ENCODE measurements at places on chromosomes 16 and 17.

DNA sequence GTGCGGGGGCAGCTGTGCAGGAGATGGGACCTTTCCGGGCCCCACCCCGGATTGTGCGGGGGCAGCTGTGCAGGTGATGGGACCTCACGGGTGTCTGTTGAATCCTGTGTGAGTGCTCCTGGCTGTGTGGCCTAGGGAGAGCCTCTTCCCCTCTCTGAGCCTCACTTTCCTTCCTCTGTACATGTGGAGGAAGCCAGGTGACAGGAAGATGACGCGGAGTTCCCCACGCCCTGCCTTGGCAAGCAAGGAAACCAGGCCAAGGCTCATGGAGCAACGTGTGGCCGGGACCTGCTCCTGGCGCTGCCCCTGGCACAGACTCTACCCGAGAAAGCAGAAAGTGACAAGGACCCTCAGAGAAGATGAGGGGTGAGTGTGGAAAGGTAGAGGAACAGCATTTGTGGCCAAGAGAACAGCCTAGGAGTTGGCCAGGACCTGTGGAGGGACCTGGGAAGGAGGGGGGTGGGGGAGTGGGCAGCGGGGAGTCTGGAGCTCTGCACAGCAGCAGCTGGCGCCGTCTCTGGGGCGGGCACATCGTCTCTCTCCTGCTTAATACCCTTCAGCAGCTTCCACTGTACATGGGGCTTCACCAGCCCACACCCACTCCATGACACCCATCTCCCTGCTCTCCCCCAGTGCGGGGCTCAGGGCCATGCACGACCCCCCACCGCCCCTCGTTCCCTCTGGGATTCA, 38.4 kb upstream of the PABPN1L start:
- DNase-seq = no peak

DNA sequence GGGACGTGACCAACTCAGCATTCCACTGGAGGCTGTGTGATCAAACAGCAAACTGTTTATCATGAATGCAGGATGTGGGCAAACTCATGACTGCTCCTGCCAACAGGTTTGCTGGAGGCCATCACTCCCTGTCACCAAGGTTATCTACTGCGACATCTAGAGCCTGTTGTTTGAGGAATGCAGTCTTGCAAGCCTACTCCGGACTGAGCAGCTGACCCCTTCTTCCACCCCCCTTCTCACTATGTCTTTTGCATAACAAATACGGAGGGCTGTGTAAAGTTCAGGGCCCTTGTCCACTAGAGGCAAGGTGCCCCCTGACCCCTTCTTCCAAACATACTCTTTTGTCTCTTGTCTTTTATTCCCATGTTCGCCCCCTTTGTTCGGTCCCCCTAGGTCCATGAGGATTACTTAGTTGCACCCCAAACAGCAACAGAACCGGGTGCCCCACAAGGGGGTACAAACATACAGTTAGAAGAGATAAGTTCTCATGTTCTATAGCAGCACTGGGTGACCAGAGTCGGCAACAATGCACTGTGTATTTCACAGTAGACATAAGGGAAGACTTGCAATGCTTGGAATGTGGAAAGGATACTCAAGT, 28.7 kb downstream of the MEAK7 start:
- DNase-seq = no peak

GRCh38 chr17:62008294-62008693, 56.8 kb downstream of the MED13 start:
- DNase-seq = no peak

DNA sequence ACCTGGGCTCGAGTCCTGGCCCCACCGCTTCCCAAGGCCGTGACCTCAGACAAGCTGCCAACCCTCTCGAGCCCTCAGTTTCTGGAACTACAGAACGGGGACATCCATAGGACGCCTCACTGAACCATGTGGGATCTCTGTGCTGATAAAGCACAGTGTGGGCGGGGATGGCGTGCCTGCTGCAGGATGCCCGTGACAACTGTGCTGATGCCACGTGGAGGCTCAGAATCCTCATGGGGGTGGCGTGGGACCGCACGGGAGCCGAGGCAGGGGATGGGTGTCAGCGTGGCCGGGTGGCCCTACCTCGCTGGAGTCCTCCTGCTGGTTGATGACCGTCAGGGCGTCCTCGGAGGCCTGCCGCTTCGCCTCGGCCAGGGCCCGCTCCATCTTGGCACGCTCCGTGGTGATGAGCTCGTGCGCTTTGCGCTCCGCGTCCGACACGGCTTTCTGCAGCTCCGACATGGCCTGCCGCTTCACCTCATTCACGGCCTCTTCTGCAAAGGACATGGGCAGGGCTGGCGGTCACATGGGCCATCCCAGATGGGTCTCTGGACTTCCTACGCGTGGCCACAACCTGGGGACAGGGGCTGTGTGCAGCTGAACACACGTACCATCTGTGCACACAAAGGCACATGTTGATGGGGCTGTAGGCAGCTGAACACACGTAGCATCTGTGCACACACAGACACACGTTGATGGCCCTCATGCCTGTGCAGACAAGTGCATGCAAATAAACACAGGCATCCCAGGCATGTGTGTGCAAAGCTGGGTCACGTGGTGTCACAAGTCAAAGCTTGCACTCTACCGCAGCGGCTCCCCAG, 12.7 kb upstream of the PABPN1L start:
- DNase-seq = no peak

DNA sequence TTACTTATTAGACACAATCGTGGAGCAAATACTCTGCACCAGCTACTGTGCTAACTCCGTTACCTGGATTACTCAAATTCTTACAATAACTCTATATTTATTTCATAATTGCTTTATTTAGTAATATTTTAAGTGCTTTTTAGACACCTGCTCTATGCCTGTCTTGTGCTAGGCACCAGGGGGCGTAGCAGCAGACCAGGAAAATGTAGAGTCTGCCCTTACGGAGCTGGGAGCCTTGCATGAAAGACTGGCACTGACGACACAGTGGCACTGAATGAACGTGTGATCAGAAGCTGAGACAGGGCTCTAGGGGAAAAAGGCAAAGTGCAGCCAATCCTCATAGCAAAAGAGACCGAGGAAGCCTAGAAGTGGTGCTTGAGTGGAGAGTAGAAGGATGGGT, 486.5 kb downstream of the CDH13 start:
- DNase-seq = no peak

DNA sequence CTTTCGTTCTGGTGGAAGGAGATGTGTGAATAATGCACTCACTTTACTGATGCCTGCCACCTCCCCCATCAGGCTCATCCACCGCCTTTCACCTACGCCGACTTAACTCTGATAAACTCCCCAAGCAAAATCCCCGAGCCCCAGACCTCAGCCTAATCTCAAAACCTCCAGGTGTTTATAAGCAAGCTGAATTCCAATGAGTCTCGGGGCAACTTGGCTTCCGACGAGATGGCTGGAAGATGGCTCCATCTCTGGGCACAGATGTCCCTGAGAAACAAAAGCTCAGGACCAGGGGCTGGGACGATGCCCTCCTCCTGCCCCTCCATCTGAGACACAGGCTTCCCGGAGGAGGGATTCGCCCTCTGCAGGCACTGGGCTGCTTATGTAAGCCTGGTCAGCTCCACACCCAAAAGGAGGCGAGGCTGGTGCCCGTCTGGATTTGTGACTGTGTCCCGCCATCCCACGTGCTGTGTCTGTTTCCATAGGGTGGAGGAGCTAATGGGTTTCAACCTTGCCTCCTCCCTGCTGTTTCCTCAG, 386.4 kb upstream of the TNRC6C start:
- DNase-seq = no peak

- no peak for DNase-seq
These were observed 14.8 kb upstream of the WFDC1 start for GRCh38 chr16:84279881-84280280.

- DNase-seq = no peak
These were observed 34.9 kb upstream of the MMD start for GRCh38 chr17:55456307-55457240.

- DNase-seq = no peak
These were observed 3.3 kb upstream of the VAC14 start for GRCh38 chr16:70804153-70804733.

DNA sequence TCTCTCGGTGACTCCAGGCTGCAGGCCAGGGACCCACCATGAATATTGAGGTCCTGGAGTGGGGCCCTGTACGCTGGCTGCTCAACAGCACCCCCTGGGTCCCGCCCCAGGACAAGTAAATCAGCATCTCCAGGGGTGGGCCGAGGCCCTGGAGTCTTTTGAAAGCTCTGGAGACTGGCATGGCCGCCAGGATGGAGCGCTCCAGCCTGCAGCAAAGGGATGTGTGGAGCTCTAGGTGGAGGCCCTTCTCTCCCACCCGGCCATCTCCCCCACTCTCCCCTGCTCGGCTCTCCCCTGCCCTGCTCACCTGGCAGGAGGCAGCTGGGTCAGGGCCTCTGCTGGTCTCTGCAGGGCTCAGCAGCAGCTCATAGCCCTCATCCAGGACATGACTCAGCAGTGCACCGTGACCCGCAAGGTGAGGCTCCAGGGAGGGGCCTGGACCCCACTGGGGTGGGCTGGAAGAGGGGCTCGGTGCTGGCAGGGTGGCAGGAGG, 16.6 kb downstream of the SGSH start:
- no peak for DNase-seq

DNA sequence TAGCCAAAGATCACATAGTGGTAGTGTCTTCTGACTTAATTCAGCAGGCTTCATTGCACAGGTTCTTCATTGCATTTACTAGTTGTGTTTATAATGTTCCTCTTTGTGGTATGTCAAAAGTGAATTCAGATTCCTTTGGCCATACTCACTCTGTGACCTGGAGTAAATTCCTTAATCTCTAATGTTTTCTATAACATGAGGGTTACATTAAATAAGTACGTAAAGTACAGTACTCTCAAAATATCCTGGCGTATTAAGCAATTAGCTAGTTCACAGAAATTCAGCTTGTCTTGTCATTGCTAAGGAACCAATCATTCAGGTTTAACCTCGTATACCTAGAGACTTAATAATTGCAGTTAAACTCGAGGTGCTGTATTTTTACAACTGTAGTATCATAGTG, 4.2 kb downstream of the RPS6KB1 start:
- no peak for DNase-seq

DNA sequence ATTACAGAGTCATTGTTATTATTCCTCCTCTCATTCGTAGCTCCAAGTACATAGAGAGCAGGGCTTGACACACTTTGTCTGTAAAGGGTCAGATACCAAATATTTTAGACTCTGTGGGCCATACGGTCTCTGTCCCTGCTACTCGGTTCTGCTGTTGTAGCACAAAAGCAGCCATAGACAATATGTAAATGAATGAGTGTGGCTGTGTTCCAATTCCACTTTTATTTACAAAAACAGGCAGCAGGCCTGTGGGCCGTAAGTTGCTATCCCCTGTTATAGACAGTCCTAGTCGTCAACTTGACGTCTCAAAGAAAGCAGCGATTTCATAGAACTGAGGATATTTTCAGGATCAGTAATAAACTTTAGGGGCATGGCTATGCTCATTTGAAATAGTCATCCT, 161.6 kb downstream of the MSI2 start:
- no peak for DNase-seq

GRCh38 chr16:54928411-54929089, 2.1 kb upstream of the IRX5 start:
- DNase-seq = peak; percentile 18

DNA sequence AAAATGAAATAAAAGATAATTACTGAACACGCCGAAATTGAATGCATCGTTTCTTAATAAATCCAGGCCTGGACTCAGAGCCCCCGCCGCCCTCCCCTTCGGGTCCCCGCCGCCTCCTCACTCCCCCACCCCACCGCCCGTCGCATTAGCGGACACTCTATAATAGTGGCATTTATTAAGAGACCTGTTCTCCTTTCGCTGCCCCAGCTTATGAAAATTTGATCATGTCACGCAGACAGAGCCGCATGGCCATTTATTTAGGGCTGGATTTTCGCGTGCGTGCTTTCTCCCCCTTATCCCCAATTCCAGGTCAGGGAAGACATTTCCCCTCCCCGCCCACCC, 6.3 kb upstream of the HOXB2 start:
- no peak for DNase-seq

DNA sequence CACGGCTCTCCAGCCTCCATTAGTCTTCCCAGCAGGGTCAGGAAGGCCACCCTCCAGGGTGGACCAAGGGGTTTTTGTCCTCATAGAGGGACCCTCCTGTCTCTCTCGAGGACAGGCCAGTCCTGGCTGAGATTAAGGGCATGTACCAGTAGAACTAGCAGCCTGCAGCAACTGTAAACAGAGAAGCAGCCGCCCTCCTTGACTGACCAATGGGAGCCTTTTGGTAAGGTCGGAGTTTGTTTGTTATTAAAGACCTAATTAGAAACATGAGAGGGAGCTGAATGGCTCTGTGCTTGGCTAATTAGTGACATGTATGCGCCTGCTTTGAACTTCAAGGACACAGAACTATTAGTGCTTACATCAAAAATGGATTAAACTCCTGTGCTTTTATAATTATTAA, 80.0 kb downstream of the CCDC182 start:
- no peak for DNase-seq

DNA sequence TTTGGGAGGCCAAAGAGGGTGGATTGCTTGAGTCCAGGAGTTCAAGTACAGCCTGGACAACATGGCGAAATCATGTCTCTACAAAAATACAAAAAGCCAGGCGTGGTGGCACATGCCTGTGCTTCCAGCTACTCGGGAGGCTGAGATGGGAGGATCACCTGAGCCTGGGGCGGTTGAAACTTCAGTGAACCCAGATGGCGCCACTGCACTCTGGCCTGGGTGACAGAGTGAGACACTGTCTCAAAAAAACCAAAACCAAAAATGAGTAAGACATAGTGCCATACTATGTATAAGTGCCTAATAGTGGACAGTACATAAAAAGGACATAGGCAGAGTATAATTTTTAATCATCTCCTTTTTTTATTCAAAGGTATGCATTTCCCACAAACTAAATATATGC, 4.0 kb downstream of the CTC1 start:
- no peak for DNase-seq

- DNase-seq = no peak
These were observed 31.9 kb downstream of the ZNF287 start for GRCh38 chr17:16537130-16537458.

DNA sequence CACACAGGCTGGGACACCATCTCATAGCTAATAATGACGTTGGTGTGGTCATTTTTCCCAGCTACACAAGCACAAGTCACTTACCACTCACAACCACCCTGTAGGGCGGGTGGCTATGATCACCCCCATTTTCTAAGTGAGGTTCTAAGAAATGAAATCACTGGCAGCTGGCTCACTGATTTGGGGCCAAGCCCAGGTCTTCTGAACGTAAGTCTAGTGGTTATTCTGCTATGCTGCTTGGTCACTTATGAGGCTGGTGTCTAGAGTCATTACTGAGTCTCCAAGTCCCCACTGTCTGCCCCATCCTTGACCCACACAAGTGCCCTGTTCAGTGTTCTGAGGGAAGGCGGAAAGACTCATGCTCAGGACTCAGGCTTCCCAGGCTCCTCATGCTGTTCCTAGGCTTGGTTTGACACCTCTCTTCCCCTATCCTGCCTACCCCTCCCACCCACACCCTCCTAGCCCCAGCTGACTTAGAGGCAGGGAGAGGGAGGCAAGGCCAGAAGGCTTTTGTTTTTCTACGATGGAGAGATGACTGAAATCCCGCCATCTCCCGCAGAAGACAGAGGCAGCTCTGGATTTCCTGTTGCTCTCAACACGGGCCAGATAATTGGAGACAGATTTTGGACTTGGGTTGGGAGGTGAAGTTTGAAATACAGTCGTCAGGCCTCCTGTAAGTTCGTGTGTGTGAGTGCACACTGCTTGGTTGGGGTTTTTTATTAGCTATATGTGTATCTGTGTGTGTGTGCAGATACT, 32.2 kb downstream of the FZD2 start:
- no peak for DNase-seq
